ENCODE measurements at places on chromosomes 2 and 18.

DNA sequence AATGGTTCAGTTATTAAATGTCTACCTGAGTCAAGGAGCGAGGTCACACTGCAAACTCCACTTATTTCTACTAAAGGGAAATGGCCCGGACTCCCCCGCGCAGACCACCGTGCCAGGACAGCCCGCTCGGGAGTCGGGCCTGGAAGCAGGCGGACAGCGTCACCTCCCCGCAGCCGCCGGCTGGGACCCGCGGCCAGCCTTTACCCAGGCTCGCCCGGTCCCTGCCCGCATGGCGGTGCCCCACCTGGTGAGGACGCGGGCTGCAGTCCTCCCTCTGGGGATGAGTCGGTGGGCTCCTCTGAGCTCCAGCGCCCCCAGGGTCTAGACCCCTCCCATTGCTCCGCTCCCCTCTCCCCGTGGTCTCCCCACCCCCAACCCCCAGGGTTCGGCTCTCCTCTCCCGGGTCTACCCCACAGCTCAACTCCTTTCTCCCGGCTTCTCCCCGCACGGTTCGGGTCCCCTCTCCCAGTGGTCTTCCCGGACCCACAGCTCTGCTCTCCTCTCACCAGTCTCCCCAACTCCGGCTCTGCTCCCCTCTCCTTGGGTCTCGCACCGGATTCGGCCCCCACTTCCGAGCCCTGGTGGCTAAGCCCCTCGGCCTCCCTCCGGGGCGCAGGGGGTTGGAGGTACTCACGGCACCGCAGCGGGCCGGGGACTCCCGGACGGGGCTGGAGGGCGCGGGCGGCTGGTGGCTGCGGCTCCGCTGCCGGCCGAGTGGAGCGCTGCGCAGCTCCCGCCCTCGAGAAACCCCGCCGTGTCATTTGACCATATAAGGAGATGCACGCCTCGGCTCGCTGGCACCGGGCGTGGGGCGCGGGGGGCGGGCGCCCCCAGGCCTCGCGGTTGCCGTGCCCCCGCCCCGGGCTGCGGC lies at the start of gene FHL2:
Gene FHL2, minus strand, starts transcription at position 716 of the 871 bp plus-strand sequence. CDS start 12,535 bp downstream, outside the sequence.
- DNase-seq, result peak; percentile 76

DNA sequence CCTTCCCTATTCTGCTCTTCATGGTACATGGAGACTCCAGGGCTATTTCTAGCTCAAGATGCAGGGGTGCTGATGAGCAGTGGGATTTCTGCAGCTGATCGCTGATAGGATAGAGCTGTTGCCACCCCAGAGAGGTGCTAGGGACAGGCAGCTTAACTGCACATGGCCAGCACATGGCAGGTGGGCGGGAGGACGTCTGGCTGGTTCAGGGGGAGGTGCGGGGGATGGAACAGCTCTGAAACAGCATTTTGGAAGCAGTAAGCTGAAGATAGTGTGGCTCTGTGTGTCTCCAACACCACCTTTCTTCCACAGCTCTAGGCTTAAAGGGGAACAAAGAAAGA lies 151.9 kb upstream of the PELI1 start:
- DNase-seq, result no peak

GRCh38 chr18:36051760-36052159 lies 15.6 kb downstream of the RPRD1A start:
- no peak for DNase-seq

DNA sequence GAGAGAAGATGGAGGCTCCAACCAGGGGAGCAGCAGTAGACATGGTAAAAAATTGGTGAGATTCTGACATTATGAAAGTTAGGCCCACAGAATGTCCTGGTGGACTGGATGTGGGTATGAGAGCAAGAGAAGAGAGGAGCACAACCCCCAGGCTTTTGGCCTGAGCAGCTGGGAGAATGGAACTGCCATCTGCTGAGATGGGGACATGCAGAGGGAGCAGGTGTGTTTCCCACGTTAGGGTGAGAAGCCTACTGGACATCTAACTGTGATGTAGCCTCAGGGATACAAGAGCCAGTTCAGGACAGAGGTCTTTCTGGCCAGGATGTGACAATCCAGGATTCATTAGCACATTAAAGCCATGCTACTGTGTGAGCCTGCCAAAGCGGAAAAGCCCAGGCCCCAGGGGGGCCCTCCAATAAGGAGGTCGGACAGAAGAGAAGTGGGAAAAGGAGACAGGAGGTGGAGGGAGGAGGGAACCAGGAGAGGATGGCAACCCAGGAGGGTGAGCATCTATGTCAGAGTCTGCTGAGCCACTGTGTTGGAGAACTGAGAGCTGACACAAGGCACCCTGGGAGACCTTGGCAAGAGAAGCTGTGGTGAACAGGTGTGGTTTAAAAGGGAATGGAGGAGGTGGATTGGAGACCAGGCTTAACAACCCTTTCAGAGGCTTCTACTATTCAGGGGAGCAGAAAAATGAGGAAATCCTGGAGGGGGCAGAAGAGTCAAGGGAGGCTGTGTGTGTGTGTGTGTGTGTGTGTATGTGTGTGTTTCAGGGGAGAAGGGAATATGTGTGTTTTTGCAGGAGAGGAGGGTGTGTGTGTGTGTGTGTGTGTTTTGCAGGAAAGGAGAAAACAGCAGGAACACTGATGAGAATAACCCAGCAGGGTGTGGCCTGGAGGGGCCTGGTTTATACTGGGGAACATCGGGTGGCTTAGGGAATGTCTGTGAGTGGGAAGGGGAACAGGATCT lies 10.5 kb downstream of the CYB5A start:
- no peak for DNase-seq

- no peak for DNase-seq
Observed at GRCh38 chr2:168189835-168190569, 57.4 kb downstream of the STK39 start.

- peak; percentile 71 for DNase-seq
Observed at GRCh38 chr18:51621113-51621863, 423.8 kb upstream of the MEX3C start.

DNA sequence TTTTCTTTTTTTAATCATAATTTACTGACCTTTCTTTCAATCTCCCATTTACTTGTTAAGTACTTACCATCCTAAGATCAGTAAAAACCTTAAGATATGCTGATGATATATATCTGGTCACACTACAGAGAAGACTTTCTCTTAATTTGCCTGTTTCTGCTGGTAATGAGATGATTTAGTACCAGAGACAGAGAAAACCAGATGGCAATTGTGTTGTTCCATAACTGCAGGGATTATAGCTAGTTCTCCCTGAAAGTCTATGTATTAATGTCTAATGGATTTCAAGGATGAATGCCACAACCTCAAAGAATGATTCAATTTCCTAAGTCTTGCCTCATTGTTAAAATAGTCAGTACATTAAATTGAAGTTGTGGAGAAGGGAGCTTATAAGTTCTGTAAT lies 40.3 kb downstream of the SNTG2 start:
- no peak for DNase-seq

DNA sequence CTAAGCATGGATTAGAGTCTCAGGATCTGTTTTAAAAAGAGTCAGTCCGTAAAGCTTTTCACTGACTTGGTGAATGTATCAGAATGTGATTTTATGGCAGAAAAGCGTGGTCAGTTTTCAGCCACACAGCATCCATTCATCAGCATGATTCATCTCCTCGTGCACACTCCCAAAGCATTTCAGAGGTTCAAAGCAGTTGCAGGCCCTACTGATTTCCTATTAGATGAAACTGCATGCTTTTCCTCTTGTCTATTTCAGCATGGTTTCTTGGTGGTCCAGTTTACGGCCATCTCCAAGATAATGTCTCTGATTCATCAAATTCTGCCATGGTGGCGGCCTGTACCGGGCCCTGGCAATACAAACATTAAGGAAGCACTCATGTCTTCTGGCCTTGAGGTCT lies 4.8 kb upstream of the PARD6G start:
- no peak for DNase-seq

DNA sequence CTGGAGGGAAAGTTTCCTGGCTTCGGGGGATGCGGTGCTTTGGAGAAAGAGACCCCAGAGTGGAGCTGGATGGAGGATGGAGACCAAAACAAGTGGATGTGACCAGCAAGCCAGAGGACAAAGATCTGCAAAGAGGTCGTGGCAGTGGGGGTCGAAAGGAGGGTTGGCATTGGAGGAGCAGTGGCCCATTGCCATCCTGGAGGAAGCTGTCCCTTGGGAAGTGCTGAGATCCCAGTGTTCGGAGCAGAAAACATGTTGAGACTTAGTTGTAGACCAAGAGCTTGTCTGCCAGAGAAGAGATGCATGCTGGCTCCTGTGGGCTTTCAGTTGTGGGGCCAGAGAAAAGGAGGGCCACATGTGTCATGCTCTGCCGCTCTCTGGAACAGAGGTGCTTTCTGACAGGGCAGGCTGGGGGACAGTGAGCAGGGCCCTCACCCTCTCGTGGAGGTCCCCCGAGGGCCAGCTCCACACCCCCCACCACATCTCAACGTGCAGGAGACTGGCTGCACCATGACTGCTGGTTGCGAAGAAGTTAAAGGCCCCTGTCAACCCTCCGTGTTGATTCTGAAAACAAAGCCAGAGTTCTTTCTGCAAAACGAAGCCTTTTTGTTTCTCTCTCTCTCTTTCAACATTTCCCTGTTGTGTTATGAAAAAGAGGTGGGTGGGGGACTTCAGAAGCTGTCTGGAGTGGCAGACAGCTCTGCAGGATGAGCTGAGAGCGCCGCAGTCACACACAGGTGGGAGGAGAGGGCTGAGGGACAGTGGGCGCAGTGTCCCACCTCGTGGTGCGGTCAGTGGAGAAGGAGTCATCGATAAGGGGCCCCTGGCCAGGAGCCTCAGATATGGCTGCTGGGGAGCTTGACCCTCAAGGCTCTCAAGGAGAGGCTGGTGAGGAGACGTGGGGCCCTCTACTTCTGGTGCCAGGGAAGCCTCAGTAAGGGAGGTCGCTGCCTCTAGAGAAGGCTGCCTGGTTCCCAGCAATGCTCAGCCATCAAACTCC lies 77.6 kb upstream of the BCL2L11 start:
- no peak for DNase-seq

DNA sequence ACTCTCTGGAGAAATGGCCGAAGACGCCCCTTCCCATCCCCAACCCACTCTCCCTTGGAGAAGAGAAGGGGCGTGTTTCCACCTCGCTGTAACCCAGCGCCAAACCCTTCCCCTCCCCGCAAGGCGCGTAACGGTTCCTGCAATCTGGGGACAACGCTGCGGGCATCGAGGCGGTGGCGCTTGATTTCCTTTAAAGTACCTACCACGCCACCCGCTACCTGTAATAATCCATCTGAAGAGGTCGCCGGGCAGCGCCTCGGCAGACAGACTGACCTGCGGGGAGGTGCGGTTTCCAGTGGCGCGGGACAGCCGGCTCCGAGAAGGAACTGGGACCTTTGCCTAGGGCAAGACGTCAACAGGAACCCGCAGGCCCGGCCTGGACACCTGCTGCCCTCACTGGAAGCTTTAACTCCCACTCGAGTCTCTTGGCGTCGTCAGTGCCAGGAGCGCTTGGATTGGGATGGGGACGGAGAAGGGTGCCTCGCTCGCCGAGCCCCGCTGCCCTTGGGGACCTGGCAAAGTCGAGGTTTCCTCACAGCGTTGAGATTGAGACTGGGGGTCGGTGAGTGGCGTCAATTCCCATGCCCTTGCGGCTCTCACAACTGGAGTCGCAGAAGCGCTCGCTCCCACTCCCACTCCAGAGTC lies at the start of gene CYP1B1:
Gene CYP1B1, minus strand, starts transcription at position 645 of the 645 bp plus-strand sequence. CDS start 763 bp downstream, outside the sequence.
- DNase-seq, result peak; percentile 36

- DNase-seq, result no peak
Observed at GRCh38 chr18:5973099-5973498, 77.8 kb upstream of the TMEM200C start.

GRCh38 chr2:30109856-30110255 lies 37.0 kb upstream of the YPEL5 start:
- DNase-seq, result no peak
